ENCODE measurements at places on chromosomes 16 and 17. TPM values are rescaled to one million over a fixed set of nuclear protein-coding genes. Genes with fewer than 3 reads are reported as not detected.

DNA sequence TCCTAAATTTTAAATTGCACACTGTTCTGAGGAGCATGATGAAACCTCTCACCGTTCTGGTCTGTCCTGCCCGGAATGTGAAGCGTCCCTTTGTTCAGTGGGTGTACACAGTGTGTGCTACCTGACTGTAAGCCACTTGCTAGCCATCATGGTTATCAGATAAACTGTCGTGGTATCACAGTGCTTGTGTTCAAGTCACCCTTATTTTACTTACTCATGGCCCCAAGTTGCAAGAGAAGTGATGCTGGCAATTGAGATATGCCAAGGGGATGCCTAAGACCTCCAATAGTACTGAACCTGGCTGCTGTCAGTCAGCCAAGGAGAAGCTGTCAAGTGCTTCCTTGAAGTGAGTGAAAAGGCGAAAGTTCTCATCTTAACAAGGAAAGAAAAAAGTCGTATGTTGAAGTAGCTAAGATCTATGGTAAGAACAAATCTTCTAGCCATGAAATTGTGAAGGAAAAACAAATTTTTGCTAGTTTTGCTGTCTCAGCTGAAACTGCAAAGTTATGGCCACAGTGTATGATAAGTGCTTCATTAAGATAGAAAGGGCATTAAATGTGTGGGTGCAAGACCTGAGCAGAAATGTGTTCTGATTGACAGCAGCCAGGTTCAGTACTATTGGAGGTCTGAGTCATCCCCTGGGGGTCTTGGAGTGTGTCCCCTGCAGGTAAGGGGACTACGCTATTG lies 5.8 kb downstream of the PIK3R6 start:
- peak overlapping the region; percentile 55 for H3K27ac ChIP-seq
- peaks cover 64% of the 10 kb centered on the region for H3K4me1 ChIP-seq
- no peaks in the 10 kb centered on the region for H3K27me3 ChIP-seq
- peak overlapping the region; percentile 25 for H3K4me3 ChIP-seq
- DNase-seq = no peak
- peaks cover 22% of the 10 kb centered on the region for H3K36me3 ChIP-seq

- peak; percentile 52 for DNase-seq
- H3K36me3 ChIP-seq = no peaks in the 10 kb centered on the region
- no peak overlapping the region for H3K27ac ChIP-seq
These were observed 4.3 kb upstream of the NLRP1 start for GRCh38 chr17:5588584-5588983.

KCNJ2 gene
- total RNA-seq = not detected

BAIAP2 gene
- total RNA-seq = 5.5 TPM

CRISPLD2 gene
- 0.19 TPM for total RNA-seq

- H3K27ac ChIP-seq = no peak overlapping the region
- no peak for DNase-seq
- H3K4me1 ChIP-seq = peaks cover 2% of the 10 kb centered on the region
- no peak overlapping the region for H3K4me3 ChIP-seq
These were observed 23.2 kb downstream of the KRT23 start for GRCh38 chr17:40914075-40914855.

DNA sequence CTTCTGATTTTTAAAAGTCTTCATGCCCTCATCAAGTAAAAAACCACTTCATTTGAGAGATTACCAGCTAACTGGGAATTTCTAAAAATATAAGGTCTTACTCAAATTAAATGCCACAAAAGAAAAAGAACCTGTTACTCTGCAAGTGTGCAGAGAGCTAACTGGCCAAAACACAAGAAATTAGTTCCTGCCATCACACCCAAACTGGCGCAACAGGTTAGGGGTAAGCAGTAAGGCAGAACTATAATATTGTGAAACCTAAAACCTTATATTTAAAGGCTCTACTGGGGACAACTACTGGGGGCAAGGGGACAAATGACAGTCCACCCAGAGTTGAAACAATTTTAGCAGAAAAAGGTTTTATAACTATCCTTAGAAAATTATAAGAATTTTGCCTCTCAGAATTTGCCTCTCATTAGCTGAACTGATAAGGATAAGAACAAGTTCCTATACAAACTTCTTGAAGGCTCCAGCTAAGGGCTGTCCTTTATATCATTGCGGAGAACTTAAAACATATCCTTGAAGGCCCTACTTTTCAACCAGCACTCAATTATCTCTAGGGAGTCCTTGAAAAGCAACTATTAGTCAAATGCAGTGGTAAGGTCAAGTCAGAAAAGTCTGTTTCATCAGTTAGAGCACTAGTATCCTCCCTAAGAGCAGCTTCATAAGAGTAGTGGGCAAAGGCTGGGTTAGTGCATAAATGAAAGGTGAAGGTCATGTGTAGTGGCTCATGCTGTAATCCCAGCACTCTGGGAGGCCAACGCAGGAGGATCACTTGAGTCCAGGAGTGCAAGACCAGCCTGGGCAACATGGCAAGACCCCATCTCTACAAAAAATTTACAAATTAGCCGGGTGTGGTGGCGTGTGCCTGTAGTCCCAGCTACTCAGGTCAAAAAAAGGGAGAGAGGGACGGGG lies 31.5 kb downstream of the SMURF2 start:
- peaks cover 7% of the 10 kb centered on the region for H3K36me3 ChIP-seq
- H3K27me3 ChIP-seq = no peaks in the 10 kb centered on the region
- no peak overlapping the region for H3K27ac ChIP-seq

METRNL gene
- 19.6 TPM for total RNA-seq

- H3K4me1 ChIP-seq = peaks cover 58% of the 10 kb centered on the region
- peak; percentile 89 for DNase-seq
- peak overlapping the region; percentile 74 for H3K4me3 ChIP-seq
- peaks cover 47% of the 10 kb centered on the region for H3K36me3 ChIP-seq
- peak overlapping the region; percentile 97 for H3K27ac ChIP-seq
These were observed 15.5 kb downstream of the HIC1 start for GRCh38 chr17:2070241-2071023.

DNA sequence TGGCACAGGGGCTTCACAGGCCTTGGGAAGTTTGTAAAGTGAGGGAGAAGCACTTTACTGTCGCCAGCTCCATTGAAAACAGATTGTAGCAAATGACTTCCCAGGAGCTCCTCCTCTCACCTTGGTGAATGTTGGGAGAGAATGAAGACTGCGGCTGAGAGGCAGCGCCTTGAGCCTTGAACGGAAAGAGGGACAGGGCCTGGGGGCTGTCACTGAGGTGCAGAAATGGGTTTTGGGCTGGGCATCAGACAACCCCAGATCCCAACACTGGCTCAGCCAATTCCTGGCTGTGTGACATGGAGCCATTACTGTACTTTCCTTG lies 603 bp upstream of the MRTFB start:
- H3K4me1 ChIP-seq = peaks cover 10% of the 10 kb centered on the region
- DNase-seq = no peak
- peak overlapping the region; percentile 82 for H3K27ac ChIP-seq
- H3K4me3 ChIP-seq = peak overlapping the region; percentile 91
- no peaks in the 10 kb centered on the region for H3K27me3 ChIP-seq

DNA sequence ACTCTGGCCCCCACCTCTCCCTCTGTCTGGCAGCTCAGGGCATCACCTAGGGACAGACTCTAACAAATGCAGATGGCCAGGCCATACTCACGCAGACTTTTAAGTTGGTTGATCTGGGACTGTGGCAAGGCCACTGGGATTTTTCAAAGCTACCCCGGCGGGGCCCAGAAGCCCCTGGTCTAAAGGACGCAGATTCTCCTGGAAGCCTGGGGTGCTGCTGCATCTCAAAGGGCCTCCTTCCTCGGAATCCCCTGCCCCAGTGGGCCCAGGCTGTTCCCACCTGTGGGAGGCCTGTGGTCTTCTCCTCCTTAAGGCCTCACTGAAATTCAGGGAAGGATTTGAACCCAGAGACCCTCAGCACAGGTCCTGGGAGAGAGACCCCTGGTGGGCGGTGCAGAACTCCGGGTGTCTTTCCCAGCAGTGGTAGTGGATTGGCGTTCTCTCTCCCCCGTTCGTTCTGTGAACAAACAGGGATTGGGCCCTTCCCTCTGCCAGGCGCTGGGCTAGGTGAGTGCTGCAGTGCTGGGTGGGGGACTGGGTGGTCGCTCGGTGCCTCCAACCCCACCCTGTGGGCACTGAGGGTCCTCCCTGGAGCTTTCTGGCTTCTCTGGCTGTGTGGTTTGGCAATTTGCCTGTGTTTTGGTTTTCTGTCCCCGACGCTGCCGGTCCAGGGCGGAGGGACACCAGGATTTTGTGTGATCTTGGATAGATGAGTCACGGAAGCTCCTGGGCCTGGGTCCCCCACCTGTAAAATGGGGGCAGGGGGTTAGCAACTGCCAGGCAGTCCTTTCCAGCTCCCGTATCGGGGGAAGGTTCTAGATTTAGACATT lies 160.5 kb upstream of the GSE1 start:
- H3K4me3 ChIP-seq = no peak overlapping the region
- peaks cover 3% of the 10 kb centered on the region for H3K4me1 ChIP-seq
- no peak for DNase-seq
- peaks cover 3% of the 10 kb centered on the region for H3K27me3 ChIP-seq
- no peaks in the 10 kb centered on the region for H3K36me3 ChIP-seq

- DNase-seq = no peak
- H3K27me3 ChIP-seq = no peaks in the 10 kb centered on the region
- peaks cover 88% of the 10 kb centered on the region for H3K4me1 ChIP-seq
- H3K4me3 ChIP-seq = peak overlapping the region; percentile 61
- peaks cover 25% of the 10 kb centered on the region for H3K36me3 ChIP-seq
These were observed 6.5 kb downstream of the KSR1 start for GRCh38 chr17:27462714-27463113.

DNA sequence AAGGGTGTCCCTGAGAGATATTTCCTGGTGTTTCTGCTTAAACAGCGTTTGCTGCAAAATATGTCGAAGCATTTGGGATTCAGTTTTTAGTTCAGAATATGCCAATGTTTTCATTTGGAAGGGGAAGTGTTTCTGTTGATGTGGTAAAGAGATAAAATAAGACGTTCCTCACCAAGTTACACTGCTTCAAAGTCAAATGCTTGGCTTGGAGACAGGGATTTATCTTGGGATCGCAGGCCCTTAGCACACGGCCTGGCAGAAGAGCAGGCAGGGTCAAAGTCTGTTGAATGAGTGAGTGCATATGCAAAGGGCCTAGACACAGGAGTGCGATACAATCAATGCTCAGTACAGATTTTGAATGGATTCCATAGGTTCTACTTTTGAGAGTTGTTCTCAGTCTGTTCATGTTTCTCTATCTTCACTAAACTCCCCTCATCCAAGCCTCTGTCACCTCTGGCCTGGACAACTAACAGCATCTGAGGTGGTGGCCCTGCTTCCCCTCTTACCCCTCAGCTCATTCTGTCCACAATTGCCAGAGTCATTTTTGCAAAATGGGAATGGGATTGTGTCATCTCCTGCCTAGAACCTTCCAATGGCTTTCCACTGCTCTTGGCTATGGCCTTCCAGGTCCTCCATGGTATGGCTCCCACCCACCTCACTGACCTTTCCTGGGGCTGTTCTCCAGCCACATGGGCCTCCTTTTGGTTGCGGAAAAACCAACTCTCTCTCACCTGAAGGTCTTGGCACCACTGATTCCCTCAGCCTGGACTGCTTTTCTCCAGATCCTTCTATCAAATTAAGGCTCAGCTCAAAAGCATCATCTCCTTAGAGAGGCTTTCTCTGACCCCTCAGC lies 3.2 kb downstream of the DEXI start:
- peak overlapping the region; percentile 60 for H3K27ac ChIP-seq
- peak overlapping the region; percentile 96 for H3K4me3 ChIP-seq
- DNase-seq = no peak
- H3K4me1 ChIP-seq = peaks cover 73% of the 10 kb centered on the region

FBRS gene
- 124 TPM for total RNA-seq

DNA sequence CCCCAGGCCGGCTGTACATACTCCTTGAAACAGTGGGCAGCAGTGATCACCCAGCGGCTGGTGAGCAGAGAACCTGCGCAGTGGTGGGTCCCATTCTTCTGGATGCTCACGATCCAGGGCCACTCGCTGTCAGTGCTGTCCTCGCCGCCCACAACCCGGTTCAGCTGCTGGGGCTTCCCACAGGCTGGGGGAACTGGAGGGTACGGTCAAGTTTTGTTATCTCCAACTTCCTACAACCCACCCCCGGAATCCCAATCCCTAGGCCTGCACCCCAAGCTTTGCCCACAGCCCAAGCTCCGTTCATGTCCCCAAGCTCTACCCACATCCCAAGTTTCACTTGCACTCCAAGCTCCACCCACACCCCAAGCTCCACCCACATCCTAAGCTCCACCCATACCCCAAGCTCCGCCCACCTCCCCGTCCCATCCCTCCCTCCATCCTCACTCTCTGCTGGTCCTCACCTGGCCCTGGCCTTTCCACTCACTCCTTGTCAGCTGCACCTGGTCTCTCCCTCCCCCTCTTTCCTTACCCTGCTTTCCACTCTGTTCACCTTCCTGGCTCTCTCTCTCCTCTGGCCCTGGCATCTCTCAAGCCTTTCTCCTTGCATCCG lies 1.8 kb downstream of the PRSS22 start:
- H3K36me3 ChIP-seq = peaks cover 3% of the 10 kb centered on the region
- DNase-seq = peak; percentile 75
- peaks cover 3% of the 10 kb centered on the region for H3K4me1 ChIP-seq

DNA sequence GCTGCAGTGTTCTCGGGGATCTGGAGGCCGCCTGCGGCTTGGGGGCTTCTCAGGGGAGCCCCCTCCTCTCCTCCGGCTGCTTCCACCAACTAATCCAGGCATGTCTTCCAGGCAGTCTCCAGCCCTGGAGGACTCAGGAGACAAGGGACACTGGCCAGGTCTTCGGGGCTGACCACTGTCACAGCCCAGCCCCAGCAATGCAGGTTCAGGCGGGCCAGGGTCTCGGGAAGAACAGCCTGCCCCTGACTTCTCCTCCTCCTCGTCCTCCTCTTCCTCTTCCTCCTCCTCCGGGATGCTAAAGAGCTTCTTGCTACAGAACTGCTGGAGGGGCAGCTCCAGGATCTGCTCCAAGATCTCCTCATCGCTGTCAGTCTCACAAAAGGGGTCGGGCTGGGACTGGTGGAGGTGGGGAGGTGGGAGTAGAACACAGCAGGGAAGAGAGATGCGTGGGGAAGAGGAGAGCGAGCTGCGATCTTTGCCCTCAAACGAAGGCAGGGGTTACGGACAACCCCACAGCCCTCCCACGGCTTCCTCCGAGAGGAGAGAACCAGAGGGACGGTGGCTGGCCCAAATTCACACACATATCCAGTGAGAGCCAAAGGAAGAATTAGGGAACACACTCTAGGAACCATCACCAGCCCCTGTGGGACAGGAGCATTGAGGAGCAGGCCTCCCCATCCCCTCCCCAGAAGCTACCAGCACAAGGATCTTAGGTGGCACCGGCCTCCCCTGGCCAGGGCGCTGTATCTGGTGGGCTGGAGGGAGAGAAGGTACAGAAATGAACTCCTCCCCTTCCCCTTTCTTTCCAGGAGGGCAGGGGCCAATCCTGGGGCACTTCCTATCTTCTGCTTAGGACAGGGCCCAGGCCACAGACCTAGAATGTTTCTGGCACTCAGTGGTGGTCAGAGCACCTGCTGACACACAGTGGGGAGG lies 19.3 kb downstream of the TSPOAP1 start:
- H3K4me1 ChIP-seq = no peaks in the 10 kb centered on the region
- H3K27me3 ChIP-seq = no peaks in the 10 kb centered on the region
- peak; percentile 56 for DNase-seq
- no peak overlapping the region for H3K27ac ChIP-seq
- peaks cover 25% of the 10 kb centered on the region for H3K36me3 ChIP-seq
